Foreskin keratinocyte (primary cell): ENCODE measurements at places on chromosomes 1 and 21.
A peak's percentile ranks its signal among the peaks of the same experiment; 100 is the strongest.

- DNase-seq = peak; percentile 79
Measured at GRCh38 chr1:222817529-222817928, 2.7 kb downstream of the DISP1 start.

GRCh38 chr1:174247472-174247871 lies 88.2 kb downstream of the RABGAP1L start:
- no peak for DNase-seq

GRCh38 chr1:162179121-162179520 lies 109.6 kb downstream of the NOS1AP start:
- no peak for DNase-seq

GRCh38 chr21:29424728-29425127 lies 126.0 kb downstream of the BACH1 start:
- no peak for DNase-seq

GRCh38 chr1:113438505-113439276 lies 48.4 kb downstream of the MAGI3 start:
- DNase-seq = no peak

DNA sequence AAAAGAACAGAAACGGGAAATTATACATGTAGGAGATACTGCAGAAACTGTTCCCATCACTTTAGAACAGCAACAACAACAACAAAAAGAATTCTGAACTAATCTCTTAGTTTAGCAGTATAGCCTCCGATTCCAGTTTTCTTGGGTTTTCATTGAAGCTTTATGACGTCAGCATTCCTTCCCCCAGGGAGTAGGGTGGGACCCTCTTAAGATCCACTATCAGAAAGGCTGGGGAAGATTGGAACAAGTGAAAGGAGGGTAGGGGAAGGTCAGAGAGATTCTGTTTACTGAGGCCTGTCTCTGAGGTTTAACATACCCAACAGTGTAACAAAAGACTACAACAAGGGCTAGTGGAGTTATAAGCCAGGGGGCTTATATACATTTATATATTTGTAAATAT lies 121.4 kb upstream of the OLFM3 start:
- DNase-seq = no peak

- DNase-seq = no peak
Measured at GRCh38 chr1:234535763-234536515, 57.0 kb upstream of the TARBP1 start.
